ENCODE measurements at places on chromosomes 7 and 10.

GRCh38 chr7:139916717-139917395 lies 87.8 kb downstream of the TBXAS1 start:
- peak; percentile 44 for DNase-seq

GRCh38 chr7:132232406-132232805 lies 343.9 kb downstream of the PLXNA4 start:
- DNase-seq = no peak

DNA sequence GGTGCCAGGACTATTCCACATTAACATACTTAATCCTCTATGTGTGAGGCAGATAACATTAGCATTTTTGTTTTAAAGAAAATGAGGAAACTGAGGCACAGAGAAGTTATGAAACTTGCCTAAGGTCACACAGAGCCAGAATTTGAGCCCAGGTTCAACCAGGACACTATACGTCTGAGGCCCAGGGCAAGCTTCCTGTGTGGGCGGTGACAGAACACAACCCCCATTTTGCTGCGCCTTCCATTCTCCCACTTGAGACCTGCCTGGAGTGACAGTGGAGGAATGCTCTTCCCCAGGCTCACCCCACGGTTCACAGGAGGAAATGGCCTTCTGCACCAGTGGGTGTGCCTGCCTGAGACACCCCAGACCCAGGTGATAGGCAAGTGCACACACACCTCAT lies 164.1 kb downstream of the SH3PXD2A start:
- no peak for DNase-seq

GRCh38 chr7:79454361-79454960 lies 994 bp upstream of the MAGI2 start:
- no peak for DNase-seq

Data from OCI-M1 (cell line).